Fibroblast of skin of left quadriceps (primary cell): ENCODE measurements at places on chromosomes 2 and 18.

GRCh38 chr2:157903151-157903550 is 27.0 kb upstream of the ACVR1 start:
- DNase-seq, result no peak

GRCh38 chr2:145090841-145091761 is 571.2 kb upstream of the ZEB2 start:
- DNase-seq, result peak; percentile 64

DNA sequence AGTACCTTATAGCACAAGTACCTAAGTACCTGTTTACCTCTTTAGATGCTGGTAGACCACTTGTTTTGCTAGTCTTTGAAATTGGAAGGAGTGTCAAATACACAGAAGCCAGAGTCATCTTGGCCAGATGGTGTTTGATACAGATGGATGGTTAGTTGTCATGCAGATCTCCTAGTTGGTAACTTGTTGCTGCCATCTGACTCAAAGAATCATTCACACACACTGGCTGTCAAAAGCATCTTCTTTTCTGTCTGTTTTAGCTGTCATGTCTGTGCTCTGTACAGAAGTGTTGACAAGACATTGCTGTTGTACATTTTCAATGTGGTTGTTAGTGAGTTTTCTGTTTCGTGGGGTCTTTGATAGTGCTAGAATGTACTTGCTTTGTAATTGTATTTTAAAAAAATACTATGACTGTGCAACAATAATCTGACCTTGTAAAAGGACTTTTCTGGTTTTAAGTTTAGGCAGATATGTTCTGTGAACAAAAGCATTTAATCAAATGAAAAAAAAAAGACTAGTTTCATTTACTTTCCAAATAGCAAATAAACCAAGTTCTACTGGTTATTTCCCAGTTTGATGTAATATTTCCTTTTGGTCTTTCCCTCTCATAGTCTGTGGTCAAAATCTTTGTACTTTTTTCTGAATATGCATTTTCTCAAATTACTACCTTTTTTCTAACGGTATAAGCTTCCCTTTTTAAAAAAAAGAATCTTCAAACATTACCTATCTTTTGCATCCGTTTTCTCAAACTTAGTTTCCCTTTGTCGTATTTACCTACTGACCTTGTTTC is 39.9 kb downstream of the TANK start:
- DNase-seq, result no peak

GRCh38 chr2:180246268-180246667 is 239.2 kb upstream of the CWC22 start:
- no peak for DNase-seq

- DNase-seq, result no peak
These were observed 57.2 kb downstream of the FAM171B start for GRCh38 chr2:186751078-186751477.

DNA sequence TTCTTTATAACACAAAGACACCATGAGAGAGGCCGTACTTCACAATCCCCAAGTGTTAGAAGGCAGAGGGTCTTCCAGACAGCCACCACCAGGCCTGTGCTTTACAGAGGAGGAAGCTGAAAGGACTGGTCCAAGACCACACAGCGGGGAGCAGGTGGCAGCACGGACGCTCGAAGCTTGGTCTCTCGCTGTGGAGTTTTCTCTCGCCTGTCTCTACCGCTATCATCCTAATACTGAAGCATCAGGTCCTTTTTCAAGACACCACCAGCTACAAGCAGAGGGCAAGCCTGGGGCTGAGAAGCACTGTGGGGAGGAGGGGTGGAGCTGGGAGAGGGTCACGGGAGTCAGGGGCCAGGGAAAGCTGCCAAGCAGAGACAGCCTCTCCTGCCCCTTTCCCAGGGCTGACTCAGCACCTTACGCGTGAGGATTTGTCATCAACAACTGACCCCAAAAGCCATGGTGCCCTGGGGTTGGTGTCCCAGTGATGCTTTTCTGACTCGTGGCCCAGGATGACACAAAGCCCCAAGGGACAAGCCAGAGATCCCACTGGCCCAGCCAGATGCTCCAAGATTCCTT is 31.9 kb upstream of the FOSL2 start:
- DNase-seq, result no peak

- DNase-seq, result no peak
These were observed 267.1 kb downstream of the RAD51AP2 start for GRCh38 chr2:17251171-17251570.

- no peak for DNase-seq
These were observed 61.6 kb upstream of the HS6ST1 start for GRCh38 chr2:128380061-128380889.

GRCh38 chr2:169073963-169074751 is 4.8 kb downstream of the DHRS9 start:
- DNase-seq, result no peak

DNA sequence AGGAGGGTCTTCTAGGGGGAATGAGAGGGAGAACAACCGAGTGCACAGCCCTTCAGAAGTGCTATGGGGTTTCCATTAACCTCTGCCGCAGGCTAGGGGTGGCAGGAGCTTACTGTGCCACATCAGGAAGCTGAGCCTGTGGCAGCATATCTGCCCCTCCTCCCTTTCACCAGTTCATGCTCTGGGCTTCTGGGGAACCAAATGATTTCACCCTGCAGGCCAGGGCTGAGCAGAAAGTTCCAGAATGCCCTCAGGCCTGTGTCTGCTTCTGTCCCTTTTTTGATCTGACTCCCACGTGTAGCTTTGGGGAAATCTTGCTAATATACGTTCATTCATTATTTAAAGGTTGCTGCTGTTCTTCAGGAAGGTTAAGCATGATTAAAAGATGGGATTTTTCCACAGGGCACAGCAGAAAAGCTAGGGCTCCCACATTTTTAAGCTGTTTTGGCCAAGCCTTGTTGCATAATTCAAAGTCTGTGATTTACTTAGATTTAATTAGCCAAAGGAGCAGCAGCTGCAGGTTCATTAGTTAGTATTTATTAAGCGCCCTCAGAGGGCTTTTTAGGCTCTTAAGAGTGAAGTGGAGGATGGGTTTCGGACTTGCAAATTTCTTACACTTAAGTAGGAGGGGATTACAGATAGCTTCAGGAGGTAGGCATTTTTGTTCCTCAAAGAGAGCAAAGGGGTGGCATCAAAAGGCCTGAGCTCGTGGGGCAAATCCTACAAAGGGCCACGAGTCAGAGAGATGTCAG is 10.2 kb downstream of the TMEM247 start:
- DNase-seq, result no peak

GRCh38 chr2:75539955-75540716 is 20.6 kb downstream of the EVA1A start:
- peak; percentile 90 for DNase-seq

DNA sequence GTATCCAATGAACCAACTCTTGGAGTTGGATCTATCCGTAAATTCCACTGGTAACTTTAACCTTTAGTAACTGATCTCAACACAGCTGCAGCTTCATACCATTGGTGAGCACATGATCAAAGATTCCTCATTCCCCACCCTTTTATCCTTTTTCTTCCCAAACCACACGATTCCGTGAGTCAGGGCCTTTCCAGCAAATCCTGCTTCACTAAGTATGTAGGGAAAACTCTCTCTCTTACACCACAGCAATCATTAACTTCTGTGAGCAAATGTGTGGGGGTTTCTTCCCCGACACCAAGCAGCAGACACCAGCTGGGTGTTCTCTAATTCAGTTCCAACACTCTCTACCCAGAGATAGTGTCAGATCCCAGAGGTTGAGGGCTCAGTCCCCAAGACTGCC is 23.5 kb downstream of the ELP2 start:
- DNase-seq, result peak; percentile 89

DNA sequence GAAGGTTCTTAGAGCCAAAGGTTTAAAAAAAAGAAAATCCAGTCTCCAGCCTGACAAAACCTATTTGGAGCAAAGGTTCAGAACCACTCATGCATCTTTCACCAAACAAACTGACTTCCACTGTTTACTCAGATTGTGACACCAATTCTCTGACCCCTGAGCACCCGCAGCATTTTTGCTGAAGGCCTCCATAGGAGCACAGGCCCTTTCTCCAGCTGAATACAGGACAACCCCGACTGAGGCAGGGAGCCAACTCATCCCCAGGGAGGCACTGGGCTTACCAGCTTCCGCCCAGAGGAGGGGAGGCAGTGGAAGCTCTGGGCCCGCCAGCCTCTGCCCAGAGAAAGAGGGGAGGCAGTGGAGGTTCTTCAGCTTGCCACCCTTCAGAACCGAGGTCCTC is 51.0 kb upstream of the CNGA3 start:
- DNase-seq, result no peak
